ENCODE measurements at places on chromosomes 11 and 22. TPM values are rescaled to one million over a fixed set of nuclear protein-coding genes. Genes with fewer than 3 reads are reported as not detected.

ROBO4 gene
- 29.5 TPM for total RNA-seq

DCDC1 gene
- total RNA-seq = 6.6 TPM

SCUBE2 gene
- total RNA-seq = 3.5 TPM

STK33 gene
- 11.9 TPM for total RNA-seq

MS4A12 gene
- not detected for total RNA-seq

RNF26 gene
- 23.5 TPM for total RNA-seq

GAL3ST3 gene
- 2.5 TPM for total RNA-seq

ENTHD1 gene
- total RNA-seq = not detected

YPEL1 gene
- total RNA-seq = 6.1 TPM

TLCD5 gene
- total RNA-seq = 6.0 TPM

OR8G5 gene
- total RNA-seq = not detected

OR51I1 gene
- total RNA-seq = 0.35 TPM

CBX6 gene
- total RNA-seq = 113 TPM

TNNT3 gene
- total RNA-seq = 0.60 TPM

GRM5 gene
- total RNA-seq = 0.63 TPM

KCNE3 gene
- 19.2 TPM for total RNA-seq

HBE1 gene
- total RNA-seq = not detected

OPCML gene
- total RNA-seq = 1.1 TPM

TECTA gene
- total RNA-seq = 1.2 TPM

MYOD1 gene
- not detected for total RNA-seq

CHEK1 gene
- 4.9 TPM for total RNA-seq

CLCF1 gene
- total RNA-seq = 15.8 TPM

ARHGAP20 gene
- 1.4 TPM for total RNA-seq

MYBPC3 gene
- total RNA-seq = 0.19 TPM

ZNF214 gene
- 5.9 TPM for total RNA-seq

HBD gene
- 1.3 TPM for total RNA-seq

BACE1 gene
- 24.5 TPM for total RNA-seq

UBQLN3 gene
- total RNA-seq = 0.35 TPM

GAS2 gene
- 4.5 TPM for total RNA-seq

WT1 gene
- total RNA-seq = 0.66 TPM

INS gene
- not detected for total RNA-seq

TFIP11 gene
- 34.2 TPM for total RNA-seq

CLMP gene
- 6.8 TPM for total RNA-seq

HEPN1 gene
- total RNA-seq = not detected

CEP126 gene
- 5.3 TPM for total RNA-seq

TMEM191B gene
- total RNA-seq = 5.2 TPM

SMC1B gene
- not detected for total RNA-seq

SPI1 gene
- 39.8 TPM for total RNA-seq

KDM4E gene
- total RNA-seq = not detected

All from kidney (tissue), 22 donors.